ENCODE measurements at places on chromosomes 1 and 21.

GRCh38 chr1:78420181-78420580, 70.6 kb upstream of the PTGFR start:
- DNase-seq, result no peak

GRCh38 chr1:153536671-153537375, 1.0 kb upstream of the S100A6 start:
- DNase-seq, result no peak

GRCh38 chr1:56835657-56836056, 16.5 kb upstream of the FYB2 start:
- no peak for DNase-seq

- no peak for DNase-seq
Observed at GRCh38 chr1:39657402-39657801, 14.5 kb downstream of the NT5C1A start.

- DNase-seq, result no peak
Observed at GRCh38 chr1:119125874-119126273, 14.6 kb downstream of the WARS2 start.

DNA sequence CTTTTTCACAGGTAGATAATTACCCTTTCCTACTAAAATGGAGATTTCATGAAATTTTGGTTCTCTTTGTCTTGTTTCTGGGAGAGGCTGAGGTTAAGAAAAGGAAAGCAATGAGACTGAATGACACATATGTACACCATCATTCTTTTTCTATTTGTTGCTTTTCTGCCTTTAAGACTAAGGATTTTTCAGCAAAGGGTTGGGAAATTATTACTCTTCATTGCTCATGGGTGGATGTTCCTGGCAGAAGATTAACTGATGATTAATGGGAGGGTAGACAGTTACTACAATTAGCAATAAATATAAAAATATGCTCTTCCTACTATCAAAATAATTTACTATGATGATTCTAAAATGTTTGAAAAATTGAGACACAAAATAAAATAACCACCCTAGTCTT, 316.5 kb upstream of the USP24 start:
- DNase-seq, result no peak

DNA sequence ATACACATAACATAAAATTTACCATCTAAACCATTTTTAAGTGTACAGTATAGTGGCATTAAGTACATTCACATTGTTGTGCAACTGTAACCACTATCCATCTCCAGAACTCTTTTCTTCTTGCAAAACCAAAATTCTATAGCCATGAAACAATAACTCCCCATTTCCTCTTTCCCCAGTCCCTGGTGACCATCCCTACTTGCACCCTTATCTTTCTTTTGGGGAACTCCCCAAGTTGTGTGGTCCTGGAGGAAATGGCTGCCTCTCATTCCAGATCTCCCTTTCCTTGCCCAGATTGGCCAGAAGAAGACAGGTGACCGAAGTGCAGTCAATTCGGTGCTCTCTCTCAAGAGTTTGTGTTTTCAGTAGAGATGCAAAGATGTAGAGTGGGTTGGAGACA, 389.6 kb upstream of the C1orf87 start:
- no peak for DNase-seq
